ENCODE measurements at places on chromosomes 7 and 10. TPM values are rescaled to one million over a fixed set of nuclear protein-coding genes. Genes with fewer than 3 reads are reported as not detected.

The AZGP1 gene
- not detected for polyA plus RNA-seq

The CALHM3 gene
- not detected for polyA plus RNA-seq

The SSC4D gene
- not detected for polyA plus RNA-seq

The BEND7 gene
- not detected for polyA plus RNA-seq

The HACD1 gene
- not detected for polyA plus RNA-seq

The NPFFR1 gene
- not detected for polyA plus RNA-seq

The CPN1 gene
- not detected for polyA plus RNA-seq

The CCDC6 gene
- 13.4 TPM for polyA plus RNA-seq

The PRXL2A gene
- 2.5 TPM for polyA plus RNA-seq

The CHPF2 gene
- 35.4 TPM for polyA plus RNA-seq

The LRRN3 gene
- 0.09 TPM for polyA plus RNA-seq

The GCK gene
- polyA plus RNA-seq, result 1.0 TPM

The TAF5 gene
- polyA plus RNA-seq, result 4.4 TPM

The CHN2 gene
- not detected for polyA plus RNA-seq

The MYPN gene
- polyA plus RNA-seq, result not detected

The INTS1 gene
- 10.5 TPM for polyA plus RNA-seq

The TRAPPC14 gene
- 2.9 TPM for polyA plus RNA-seq

The FRAT1 gene
- 15.7 TPM for polyA plus RNA-seq

The PWWP2B gene
- polyA plus RNA-seq, result 3.3 TPM

The OR2A1 gene
- polyA plus RNA-seq, result 1.5 TPM

The ZNF487 gene
- polyA plus RNA-seq, result 8.5 TPM

The OR13A1 gene
- polyA plus RNA-seq, result not detected

The IFIT2 gene
- 10.1 TPM for polyA plus RNA-seq

The PGAM2 gene
- polyA plus RNA-seq, result not detected

The AKR1B15 gene
- polyA plus RNA-seq, result not detected

The SLC35G1 gene
- 0.94 TPM for polyA plus RNA-seq

The ETV1 gene
- polyA plus RNA-seq, result not detected

The DKK1 gene
- not detected for polyA plus RNA-seq

The FAM241B gene
- not detected for polyA plus RNA-seq

The LIPJ gene
- not detected for polyA plus RNA-seq

The C1QL3 gene
- 0.70 TPM for polyA plus RNA-seq

The C10orf53 gene
- polyA plus RNA-seq, result not detected

The CYP2C18 gene
- polyA plus RNA-seq, result not detected

The TFPI2 gene
- polyA plus RNA-seq, result not detected
